ENCODE measurements at places on chromosomes 12 and 14. TPM values are rescaled to one million over a fixed set of nuclear protein-coding genes. Genes with fewer than 3 reads are reported as not detected.
A peak's percentile ranks its signal among the peaks of the same experiment; 100 is the strongest.

FGF6 gene
- total RNA-seq = not detected

TFCP2 gene
- 22.8 TPM for total RNA-seq

GRCh38 chr12:112252184-112252583 is 126.8 kb downstream of the TRAFD1 start:
- DNase-seq = no peak

- DNase-seq = peak; percentile 43
Measured at GRCh38 chr14:70822530-70823185, 13.3 kb upstream of the MAP3K9 start.

DNA sequence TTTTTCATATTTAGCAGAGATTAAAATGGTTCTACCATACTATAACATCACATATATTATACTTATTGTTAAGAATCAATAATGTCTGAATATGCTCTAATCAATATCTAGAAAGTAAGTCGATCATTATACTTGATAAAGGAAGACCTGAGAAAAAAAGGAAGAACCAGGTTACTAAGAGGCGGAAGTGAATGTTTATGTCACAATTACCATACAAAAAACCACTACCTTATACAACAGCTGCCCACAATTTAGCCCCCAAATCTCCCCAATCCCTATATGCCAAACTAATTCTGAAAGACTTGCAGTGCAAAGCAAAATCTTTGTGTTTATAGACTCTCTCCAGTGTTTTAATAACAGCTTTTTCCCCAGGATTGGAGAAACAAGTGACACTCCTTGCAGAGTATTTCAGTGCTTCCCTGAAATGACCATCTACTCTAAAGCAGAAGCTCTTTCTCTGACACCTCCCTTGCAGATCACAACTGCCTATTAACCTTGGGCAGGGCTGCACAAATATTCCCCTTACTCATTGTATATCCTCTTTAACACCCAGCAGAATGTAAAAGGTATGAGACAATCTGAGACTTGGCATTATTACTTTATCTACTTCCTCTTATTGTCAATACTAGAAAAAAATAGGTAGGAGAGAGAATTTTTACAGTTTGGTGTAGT is 12.7 kb upstream of the SLC2A3 start:
- DNase-seq = no peak

GRCh38 chr14:66359500-66359899 is 126.7 kb upstream of the CCDC196 start:
- DNase-seq = no peak

GRCh38 chr12:27112871-27113270 is 30.5 kb upstream of the C12orf71 start:
- no peak for DNase-seq

DNA sequence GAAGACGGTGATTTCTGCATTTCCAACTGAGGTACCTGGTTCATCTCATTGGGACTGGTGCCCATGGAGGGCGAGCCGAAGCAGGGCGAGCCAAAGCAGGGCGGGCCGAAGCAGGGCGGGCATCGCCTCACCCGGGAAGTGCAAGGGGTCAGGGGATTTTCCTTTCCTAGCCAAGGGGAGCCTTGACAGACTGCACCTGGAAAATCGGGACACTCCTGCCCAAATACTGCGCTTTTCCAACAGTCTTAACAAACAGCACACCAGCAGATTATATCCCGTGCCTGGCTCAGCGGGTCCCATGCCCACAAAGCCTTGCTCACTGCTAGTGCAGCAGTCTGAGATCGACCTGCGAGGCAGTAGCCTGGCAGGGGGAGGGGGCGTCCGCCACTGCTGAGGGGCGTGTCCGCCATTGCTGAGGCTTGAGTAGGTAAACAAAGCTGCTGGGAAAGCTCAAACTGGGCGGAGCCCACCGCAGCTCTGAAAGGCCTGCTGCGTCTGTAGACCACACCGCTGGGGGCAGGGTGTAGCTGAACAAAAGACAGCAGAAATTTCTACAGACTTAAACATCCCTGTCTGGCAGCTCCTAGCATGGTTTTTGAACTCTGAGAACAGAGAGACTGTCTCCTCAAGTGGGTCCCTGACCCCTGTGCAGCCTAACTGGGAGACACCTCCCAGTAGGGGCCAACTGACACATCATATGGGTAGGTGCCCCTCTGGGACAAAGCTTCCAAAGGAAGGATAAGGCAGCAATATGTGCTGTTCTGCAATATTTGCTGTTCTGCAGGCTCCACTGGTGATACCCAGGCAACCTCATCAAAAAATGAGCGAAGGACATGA is 77.2 kb downstream of the BAZ1A start:
- DNase-seq = no peak

GRCh38 chr14:106163316-106163715 is 636.9 kb downstream of the TMEM121 start:
- DNase-seq = no peak

DNA sequence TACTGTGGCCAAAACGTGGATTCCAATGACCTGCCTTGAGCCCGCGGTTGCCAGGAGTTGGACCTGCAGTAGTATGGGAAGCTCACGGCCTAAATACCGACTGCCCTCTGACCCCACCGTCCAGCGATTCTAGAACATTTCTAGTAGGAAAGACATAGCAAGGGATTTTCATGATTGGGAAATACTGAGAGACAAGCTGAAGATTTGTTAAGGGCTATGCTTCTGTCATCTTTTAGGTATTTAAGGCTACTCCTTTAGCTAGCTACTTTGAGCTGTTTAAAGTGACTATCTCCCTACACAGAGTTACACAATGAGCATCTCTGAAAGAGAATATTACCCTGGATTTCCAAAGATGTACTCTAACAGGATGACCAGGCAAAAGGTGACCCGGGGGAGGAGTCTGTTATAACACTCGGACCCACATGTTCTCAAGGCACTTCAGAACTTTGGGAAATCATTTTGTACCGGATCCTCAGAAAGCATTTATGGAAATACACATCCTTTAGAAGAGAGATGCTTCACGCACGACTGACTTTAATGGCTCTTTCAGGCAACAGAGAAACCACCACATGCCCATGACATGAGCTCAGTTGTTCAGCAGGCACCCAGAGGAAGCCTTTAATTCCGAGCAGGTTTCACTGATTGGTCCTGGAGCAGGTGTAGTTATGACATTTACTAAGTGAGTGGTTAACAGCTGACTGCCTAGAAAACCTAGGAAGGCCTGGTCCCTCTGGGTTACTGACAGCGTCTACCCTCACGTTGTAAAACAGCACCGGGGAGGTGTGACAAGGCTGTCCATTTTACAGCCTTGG is 4.2 kb downstream of the BAG5 start:
- peak; percentile 10 for DNase-seq

- no peak for DNase-seq
Measured at GRCh38 chr12:6730169-6730568, 6.3 kb downstream of the COPS7A start.

GRCh38 chr14:74160763-74161162 is 76.0 kb downstream of the LIN52 start:
- no peak for DNase-seq

GRCh38 chr12:16611146-16611545 is 5.2 kb upstream of the LMO3 start:
- DNase-seq = no peak

DNA sequence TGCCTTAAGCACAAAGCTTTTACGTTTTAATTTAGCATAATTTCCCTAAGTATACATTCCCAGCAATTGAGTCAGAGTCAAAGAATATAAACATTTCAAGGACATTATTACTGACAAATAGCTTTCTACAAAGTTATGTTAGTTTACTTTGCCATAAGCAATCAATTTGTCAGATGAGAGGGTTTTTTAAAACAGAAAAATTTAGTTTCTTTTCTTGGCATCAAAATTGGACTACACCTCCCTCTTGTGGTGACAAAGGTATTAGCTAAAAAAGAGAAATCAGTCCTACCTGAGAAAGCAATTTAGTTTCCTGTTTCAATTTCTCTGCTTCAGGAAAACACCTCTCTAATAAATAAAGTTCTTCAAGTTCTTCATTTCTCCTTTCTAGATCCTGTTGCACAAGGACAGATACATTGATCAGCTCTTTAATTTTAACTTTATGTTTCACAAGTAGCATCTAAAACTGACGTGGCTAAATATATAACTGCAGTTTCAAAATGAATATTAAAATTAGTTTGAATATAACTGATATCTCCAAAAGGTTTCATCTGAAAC is 39.9 kb downstream of the DNAI7 start:
- no peak for DNase-seq

DNA sequence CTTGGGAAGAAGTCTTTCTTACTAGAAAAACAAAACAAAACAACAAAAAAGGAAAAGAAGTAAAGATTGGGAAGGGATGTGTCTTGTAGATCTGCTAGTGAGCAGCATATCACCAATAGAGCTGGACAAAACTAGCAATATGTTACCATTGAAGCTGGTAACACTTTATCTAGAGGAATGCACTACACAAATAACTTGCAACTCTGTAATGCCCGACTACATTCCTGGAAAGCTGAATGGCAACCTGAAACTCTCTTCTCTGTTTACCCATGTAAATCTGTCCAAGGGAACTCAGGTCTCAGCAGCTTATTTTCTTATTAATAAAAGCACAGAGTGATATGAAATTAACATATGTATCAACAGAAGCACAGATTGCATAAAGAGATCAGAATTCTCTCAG is 624.4 kb downstream of the KCNH5 start:
- DNase-seq = no peak

GRCh38 chr12:27163048-27163715 is 80.8 kb upstream of the C12orf71 start:
- no peak for DNase-seq

GRCh38 chr12:123573870-123574269 is 10.5 kb upstream of the TMED2 start:
- no peak for DNase-seq

- DNase-seq = no peak
Measured at GRCh38 chr14:99597911-99598600, 6.0 kb downstream of the CCDC85C start.
